ENCODE measurements at places on chromosomes 5 and 9.

GRCh38 chr5:850511-851006, at the start of gene ZDHHC11:
Gene ZDHHC11, minus strand, starts transcription at chr5:850986. Its CDS starts 384 bp downstream, at chr5:850602.
- peaks cover 15% of the 10 kb centered on the region for H3K4me1 ChIP-seq
- peaks cover 20% of the 10 kb centered on the region for H3K27me3 ChIP-seq
- peak; percentile 44 for DNase-seq
- no peaks in the 10 kb centered on the region for H3K36me3 ChIP-seq
- peak within 1 kb of the TSS; percentile 23 for H3K4me3 ChIP-seq
- H3K27ac ChIP-seq, result peak within 1 kb of the TSS; percentile 87

GRCh38 chr9:68905129-68905528, 108.8 kb downstream of the PRKACG start:
- H3K36me3 ChIP-seq, result peaks cover 2% of the 10 kb centered on the region
- H3K27me3 ChIP-seq, result peaks cover 2% of the 10 kb centered on the region
- DNase-seq, result no peak
- H3K4me1 ChIP-seq, result no peaks in the 10 kb centered on the region
- H3K4me3 ChIP-seq, result no peak overlapping the region

DNA sequence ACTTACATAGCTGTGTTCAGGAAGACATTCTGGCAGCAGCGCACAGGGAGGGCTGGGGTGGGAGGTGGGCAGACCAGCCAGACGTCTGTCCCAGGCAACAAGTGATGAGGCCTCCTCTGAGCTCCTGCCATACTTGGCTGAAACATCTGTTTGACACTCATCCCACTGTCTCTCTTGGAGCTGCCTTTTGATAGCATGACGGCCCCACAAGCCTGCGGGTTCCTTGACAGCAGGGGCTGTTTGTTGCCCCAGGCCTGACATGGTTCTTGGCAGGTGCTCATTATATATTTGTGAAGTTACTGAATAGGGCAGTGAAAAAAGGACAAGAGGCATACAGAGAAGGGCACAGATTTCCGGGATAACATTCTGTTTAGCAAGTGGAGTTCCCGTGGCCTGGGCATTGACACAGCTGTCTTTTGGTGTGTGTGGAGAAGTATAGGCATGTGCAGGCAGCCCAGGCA, 22.2 kb upstream of the B4GALT1 start:
- H3K27ac ChIP-seq, result no peak overlapping the region
- no peak for DNase-seq
- H3K27me3 ChIP-seq, result peaks cover 43% of the 10 kb centered on the region
- no peak overlapping the region for H3K4me3 ChIP-seq
- no peaks in the 10 kb centered on the region for H3K36me3 ChIP-seq

GRCh38 chr9:92947268-92948037, at the start of gene FGD3:
Gene FGD3, plus strand, starts transcription at chr9:92947523. Its CDS starts 28,734 bp downstream, at chr9:92976257.
- H3K4me3 ChIP-seq, result peak within 1 kb of the TSS; percentile 83
- no peaks in the 10 kb centered on the region for H3K36me3 ChIP-seq
- DNase-seq, result peak; percentile 34
- peak within 1 kb of the TSS; percentile 61 for H3K27ac ChIP-seq
- peaks cover 28% of the 10 kb centered on the region for H3K4me1 ChIP-seq

- peaks cover 4% of the 10 kb centered on the region for H3K27me3 ChIP-seq
- H3K27ac ChIP-seq, result no peak overlapping the region
- H3K4me3 ChIP-seq, result no peak overlapping the region
- no peaks in the 10 kb centered on the region for H3K36me3 ChIP-seq
Observed at GRCh38 chr9:135249711-135250110, 162.2 kb downstream of the OLFM1 start.

DNA sequence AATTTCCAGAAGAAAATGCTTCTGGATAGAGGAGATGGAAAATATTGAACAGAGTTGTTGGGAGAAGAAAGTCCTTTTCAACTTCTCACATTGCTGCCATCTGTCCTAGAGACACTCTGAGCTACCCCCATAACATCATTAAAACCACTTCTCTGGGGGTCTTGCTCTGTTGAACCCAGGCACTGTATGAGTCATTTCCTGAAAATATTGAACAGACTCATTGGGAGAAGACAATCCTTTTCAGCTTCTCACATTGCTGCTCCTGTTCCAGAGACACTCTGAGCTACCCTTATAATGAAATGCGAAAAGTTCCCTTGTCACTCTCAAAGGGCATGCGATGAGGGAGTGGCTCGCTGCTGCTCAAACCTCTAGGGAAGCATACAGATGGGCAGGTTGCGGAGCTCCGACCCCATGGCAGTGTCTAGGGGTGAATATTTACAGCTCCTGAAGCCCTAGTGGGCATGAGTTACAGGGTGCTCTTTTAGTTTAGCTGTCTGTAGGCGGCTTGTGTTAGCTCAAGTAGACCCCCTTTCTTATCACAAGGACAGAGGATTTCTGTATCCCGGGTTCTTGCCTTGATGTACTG, 90.7 kb downstream of the CDKN2A start:
- no peaks in the 10 kb centered on the region for H3K4me1 ChIP-seq
- no peak overlapping the region for H3K27ac ChIP-seq
- H3K4me3 ChIP-seq, result no peak overlapping the region
- H3K27me3 ChIP-seq, result no peaks in the 10 kb centered on the region
- peaks cover 75% of the 10 kb centered on the region for H3K36me3 ChIP-seq

- no peaks in the 10 kb centered on the region for H3K27me3 ChIP-seq
- H3K36me3 ChIP-seq, result peaks cover 5% of the 10 kb centered on the region
- no peak overlapping the region for H3K27ac ChIP-seq
- no peak overlapping the region for H3K4me3 ChIP-seq
Observed at GRCh38 chr9:479304-479970, 264.8 kb downstream of the DOCK8 start.

DNA sequence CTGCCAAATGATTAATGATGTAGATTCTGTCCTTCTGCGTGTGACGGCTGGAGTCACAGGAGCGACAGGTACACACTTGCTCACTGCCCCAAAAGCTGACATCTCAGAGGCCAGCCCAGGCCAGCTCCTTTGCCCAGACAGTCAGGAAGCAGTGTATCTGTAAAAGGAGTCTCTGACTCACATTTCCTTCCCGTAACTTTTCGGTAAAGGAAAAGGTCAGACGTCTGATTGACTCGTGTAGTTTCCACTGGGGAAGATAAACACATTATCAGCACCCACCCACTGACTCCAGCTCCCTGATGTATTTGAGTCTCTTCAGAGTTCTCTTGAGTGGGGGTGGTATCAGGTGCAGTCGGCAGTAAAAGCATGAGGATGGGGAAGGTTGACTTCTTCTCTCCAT, 64.4 kb upstream of the WWC1 start:
- no peak overlapping the region for H3K27ac ChIP-seq
- no peaks in the 10 kb centered on the region for H3K4me1 ChIP-seq
- no peaks in the 10 kb centered on the region for H3K27me3 ChIP-seq
- no peak overlapping the region for H3K4me3 ChIP-seq
- peaks cover 2% of the 10 kb centered on the region for H3K36me3 ChIP-seq
- DNase-seq, result no peak

DNA sequence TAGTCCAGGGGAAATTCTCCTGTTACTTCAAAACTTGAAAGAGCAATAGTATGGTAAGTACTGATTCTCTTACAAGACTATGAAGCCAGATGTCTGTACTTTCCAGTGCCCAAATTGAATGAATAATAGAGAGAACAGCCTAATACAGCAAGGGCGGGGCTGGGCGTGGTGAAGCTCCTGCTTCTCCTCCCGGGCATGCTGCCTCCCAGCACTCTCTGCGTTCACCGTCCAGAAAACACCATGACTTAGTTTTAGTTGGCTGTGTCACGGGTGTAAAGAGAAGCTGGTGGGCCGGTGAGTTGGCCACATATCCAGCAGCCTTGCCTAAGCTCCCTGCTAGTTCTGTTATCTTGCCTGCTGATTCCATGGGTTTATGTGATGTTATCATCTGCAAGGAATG, 40.7 kb upstream of the ADAMTS2 start:
- peaks cover 2% of the 10 kb centered on the region for H3K27me3 ChIP-seq
- peaks cover 3% of the 10 kb centered on the region for H3K36me3 ChIP-seq
- no peak overlapping the region for H3K27ac ChIP-seq

GRCh38 chr5:40754381-40755092, 1.2 kb downstream of the TTC33 start:
- no peaks in the 10 kb centered on the region for H3K27me3 ChIP-seq
- DNase-seq, result no peak
- H3K4me1 ChIP-seq, result peaks cover 4% of the 10 kb centered on the region
- peaks cover 10% of the 10 kb centered on the region for H3K36me3 ChIP-seq
- no peak overlapping the region for H3K27ac ChIP-seq
- H3K4me3 ChIP-seq, result no peak overlapping the region

- H3K4me1 ChIP-seq, result no peaks in the 10 kb centered on the region
- no peaks in the 10 kb centered on the region for H3K36me3 ChIP-seq
- no peaks in the 10 kb centered on the region for H3K27me3 ChIP-seq
- no peak for DNase-seq
Observed at GRCh38 chr9:22529426-22530199, 83.0 kb downstream of the DMRTA1 start.

DNA sequence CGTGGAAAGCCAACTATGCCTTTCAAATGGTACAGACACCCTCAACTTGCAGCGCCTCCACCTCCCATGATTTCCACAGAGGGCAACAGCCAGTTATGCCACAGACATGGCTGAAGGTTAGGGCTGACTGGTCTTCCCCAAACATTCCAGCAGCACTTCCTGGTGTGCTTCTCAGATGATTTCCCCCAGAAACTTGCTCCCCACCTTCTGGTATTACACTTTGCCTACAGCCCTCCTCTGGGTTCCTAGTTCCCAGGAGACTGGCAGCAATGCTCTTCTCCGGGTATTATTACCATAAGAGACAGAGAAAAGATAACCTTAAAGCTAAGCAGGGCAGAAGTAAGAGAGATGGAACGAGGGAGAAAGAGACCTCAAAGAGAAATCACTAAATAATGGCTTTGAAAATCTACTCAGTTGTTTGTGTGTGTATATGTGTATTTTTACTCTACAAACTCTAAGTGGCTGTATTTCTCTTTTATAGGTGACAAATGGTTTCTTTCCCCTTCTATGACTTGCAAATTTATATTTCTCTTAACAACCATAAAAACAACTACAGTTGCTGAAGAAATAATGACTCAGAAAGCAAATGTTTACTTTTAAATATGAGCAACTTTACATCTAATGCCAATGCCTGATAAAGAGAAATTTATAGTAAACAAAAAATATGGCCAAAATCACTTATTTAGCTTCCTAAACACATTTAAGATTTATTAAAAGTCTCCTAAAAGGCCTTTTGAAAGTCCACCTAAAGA, 133.8 kb downstream of the PDE4D start:
- H3K27me3 ChIP-seq, result no peaks in the 10 kb centered on the region
- no peak overlapping the region for H3K4me3 ChIP-seq
- H3K27ac ChIP-seq, result no peak overlapping the region
- no peak for DNase-seq
- no peaks in the 10 kb centered on the region for H3K36me3 ChIP-seq
- no peaks in the 10 kb centered on the region for H3K4me1 ChIP-seq

GRCh38 chr9:136570191-136570845, 24.5 kb upstream of the NOTCH1 start:
- peaks cover 3% of the 10 kb centered on the region for H3K27me3 ChIP-seq
- no peak overlapping the region for H3K4me3 ChIP-seq
- DNase-seq, result no peak

- H3K4me1 ChIP-seq, result peaks cover 9% of the 10 kb centered on the region
- H3K27ac ChIP-seq, result no peak within 1 kb of the TSS
- peaks cover 78% of the 10 kb centered on the region for H3K27me3 ChIP-seq
- H3K36me3 ChIP-seq, result peaks cover 2% of the 10 kb centered on the region
Observed at GRCh38 chr5:132812781-132813598, at the start of gene SOWAHA. Gene SOWAHA, plus strand, starts transcription at chr5:132813302. Its CDS starts 320 bp downstream, at chr5:132813622.

- no peak overlapping the region for H3K4me3 ChIP-seq
- H3K36me3 ChIP-seq, result no peaks in the 10 kb centered on the region
- DNase-seq, result no peak
- H3K4me1 ChIP-seq, result peaks cover 61% of the 10 kb centered on the region
- peaks cover 13% of the 10 kb centered on the region for H3K27me3 ChIP-seq
Observed at GRCh38 chr5:68538814-68539420, 323.4 kb downstream of the PIK3R1 start.

DNA sequence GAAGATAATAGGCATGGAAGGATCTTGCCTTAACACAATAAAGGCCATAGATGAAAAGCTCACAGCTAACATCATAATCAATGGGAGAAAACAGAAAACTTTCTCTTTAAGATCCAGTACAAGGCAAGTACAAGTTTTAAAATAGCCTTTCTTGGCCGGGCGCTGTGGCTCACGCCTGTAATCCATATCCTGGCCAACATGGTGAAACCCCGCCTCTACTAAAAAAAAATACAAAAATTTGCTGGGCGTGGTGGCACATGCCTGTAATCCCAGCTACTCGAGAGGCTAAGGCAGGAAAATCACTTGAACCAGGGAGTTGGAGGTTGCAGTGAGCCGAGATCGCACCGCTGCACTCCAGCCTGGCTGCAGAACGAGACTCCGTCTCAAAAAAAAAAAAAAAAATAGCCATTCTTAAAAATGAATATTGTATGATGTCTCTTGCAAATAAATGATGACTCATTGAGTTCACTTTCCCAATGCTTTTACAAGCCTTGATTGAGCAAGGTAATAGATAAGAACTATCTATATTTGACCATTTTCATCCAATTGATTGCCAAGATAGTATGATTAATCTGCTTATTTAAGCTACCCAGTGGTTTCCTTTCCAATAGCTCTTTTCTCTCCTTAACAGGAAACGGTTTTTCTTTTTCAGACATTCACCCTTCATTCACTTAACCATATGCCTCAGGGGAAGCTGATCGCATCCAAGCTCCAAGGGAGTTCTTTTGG, 15.8 kb downstream of the CCDC152 start:
- H3K4me1 ChIP-seq, result no peaks in the 10 kb centered on the region
- no peak for DNase-seq
- H3K27ac ChIP-seq, result no peak overlapping the region
- no peak overlapping the region for H3K4me3 ChIP-seq
- H3K27me3 ChIP-seq, result peaks cover 19% of the 10 kb centered on the region

DNA sequence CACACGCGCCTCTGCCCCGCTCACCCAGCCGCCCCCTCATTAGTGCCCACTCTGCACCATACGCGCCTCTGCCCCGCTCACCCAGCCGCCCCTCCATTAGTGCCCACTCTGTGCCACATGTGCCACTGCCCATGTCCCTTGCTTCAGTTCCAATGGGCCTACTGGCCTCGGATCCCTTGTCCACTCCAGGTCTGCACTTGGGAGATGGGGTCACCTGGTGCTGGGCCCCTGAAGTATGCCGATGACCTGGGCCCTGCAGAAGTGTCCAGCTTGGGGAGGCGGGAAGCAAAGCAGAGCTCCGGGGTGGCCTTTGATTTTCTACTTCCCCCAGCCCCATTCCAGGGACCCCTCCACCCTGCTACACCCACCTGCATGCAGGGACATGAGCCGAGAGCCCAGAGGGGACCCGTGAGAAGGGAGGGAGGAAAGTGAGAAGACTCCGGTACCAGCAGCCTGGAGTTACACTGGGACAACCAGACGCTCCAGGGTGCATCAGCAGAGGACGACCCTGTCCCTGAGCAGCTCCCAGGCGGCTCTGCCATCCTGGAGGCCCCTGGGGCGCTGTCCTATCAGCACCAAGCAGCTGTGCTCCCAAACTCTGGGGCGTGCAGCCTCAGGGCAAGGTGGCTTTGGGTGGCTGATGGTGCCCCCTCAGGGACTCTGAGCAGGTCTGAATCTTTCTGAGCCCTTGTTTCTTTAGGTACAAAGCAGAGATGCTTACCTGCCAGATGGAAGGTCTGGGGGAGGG, 140.8 kb downstream of the RXRA start:
- H3K27ac ChIP-seq, result no peak overlapping the region
- H3K4me3 ChIP-seq, result no peak overlapping the region
- DNase-seq, result no peak
- H3K4me1 ChIP-seq, result peaks cover 4% of the 10 kb centered on the region
- H3K27me3 ChIP-seq, result no peaks in the 10 kb centered on the region
- H3K36me3 ChIP-seq, result no peaks in the 10 kb centered on the region
